ENCODE measurements at places on chromosomes 2 and 18.

DNA sequence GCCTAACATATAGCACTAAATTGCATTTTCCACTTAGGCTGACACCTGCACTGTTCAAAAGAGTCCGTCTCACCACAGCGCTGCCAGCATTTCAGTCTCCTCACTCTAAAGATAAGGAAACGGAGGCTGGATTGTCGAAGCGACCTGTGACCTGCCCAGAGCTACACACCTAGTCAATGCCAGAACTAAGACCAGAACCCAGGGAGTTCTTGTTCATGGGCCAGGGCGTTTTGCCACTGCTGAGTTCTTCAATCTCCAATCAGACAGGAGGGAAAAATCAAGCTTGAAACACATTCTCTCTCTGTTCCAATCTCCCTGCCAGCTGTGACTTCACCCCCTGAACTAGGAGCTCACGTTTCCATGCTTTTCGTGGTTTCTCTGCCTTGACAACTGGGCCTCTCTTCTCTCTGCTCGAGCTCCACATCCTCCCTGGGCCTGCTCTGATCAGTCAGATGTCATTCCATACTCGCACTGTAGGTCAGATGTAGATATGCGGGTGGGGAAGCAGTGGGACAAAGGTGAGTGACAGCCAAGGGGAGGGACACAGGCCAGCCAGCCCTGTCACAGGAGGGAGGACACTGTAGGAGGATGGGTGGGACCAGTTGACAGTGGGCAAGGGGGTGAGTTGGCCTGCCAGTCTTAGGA, 221.1 kb upstream of the SMAD2 start:
- DNase-seq = no peak

DNA sequence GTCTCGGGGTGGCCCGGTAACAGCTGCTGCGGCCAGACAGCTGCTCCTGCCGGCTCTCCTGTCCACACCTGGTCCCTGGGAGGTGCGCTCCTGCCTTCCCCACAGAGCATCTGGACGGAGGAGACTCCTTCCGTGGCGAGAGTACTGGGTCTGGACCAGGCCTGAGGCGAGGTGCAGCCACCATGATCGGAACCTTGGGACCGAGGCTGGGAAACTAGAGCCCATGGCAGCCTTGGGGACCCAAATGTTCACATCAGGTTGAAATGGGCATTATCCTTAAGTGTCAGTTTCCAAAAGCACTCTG, 628 bp downstream of the GIGYF2 start:
- no peak for DNase-seq

DNA sequence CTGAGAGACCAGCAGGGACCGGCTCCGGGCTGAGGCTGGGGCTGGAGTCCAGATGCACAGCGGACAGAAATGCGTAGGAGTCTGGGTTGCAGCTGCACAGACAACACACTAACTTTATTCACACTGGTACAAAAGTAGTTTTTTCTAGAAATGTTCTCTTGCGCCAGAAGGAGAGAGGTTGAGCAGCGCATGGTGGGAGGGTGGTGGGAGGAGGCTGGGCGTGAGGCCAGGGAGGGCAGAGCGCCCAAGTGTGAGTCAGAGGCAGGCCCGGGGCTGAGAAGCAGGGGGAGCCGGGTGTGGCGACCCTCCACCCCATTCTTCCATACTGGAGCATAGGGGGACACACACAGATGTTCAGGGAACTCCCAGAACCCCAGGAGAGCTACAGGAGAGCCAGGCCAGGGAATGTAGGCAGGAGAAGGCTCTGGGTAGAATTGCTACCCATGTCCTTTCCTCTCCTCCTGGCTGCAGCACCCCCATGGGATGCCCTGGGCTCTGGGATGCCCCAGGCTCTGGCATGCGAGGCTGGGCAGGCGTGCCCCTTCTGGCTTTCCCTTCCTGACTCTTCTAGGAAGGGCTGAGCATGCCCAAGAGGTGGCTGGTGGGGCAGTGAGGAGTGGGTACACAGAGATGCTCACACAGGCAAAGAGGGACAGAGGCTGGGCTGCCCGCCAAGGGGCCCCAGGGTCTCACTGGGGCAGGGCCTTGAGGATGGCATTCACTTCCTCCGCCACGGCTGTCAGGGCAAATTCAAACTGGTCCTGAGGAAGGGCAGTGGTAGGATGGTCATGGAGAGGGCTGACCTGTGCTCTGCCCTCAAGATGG, 10.6 kb downstream of the DNAJB2 start:
- no peak for DNase-seq

- DNase-seq = no peak
These were observed 197.1 kb downstream of the ALK start for GRCh38 chr2:29724282-29724681.

DNA sequence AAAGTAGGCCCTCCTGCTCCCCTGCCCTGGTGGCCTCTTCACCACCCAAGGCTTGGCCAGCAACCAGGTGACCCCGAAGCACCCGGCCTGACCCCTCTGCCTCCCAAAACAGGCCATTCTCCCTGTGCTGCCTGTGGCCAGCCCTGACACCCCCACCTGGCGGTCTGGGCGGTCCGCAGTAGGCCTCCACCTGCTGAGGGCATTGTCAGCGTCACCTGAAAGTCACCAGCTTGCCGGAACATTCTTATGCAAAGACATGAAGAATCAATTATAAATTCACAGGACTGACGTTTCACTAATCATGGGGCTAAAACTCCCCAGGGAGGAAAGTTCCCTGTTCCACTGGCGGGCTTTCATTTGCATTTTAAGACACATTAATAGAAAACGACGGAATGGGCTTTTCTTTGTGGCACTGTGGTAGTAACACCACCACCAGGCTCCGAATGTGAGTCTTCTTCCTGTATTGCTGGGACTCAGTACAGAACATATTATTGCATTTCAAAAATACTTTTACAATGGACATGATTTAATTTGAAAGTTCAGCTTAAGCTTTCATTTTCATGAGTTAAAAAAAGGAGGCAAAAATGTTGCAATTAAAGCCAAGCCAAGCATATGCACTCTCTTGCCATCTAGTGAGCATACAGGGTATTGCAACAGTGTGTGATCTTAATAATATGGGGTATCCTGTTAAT, 57.4 kb downstream of the ADI1 start:
- no peak for DNase-seq

Measured in H9 (cell line).